Endothelial cell (in vitro differentiated cells): ENCODE measurements at places on chromosomes 3 and 15.

GRCh38 chr3:162507397-162507796 is 1010.8 kb downstream of the OTOL1 start:
- DNase-seq, result no peak

GRCh38 chr15:31336593-31337295 is 10.1 kb downstream of the KLF13 start:
- no peak for DNase-seq

DNA sequence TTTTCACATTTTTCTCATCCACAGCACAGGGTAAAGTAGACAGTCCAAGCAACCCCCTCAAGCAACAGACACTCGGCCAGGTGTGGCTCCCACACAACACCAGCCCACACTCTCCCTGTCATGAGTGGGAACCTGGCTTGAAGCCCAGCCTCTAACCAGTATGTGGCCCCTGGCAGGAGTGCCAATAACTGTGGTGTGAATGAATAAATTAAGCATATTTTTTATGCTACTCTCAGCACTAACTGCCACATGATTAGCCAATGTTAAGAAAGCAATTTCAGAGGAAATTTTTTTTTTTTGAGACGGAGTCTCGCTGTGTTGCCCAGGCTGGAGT is 9.9 kb downstream of the IL17RD start:
- DNase-seq, result no peak

GRCh38 chr3:29751647-29752314 is 470.9 kb downstream of the RBMS3 start:
- no peak for DNase-seq

DNA sequence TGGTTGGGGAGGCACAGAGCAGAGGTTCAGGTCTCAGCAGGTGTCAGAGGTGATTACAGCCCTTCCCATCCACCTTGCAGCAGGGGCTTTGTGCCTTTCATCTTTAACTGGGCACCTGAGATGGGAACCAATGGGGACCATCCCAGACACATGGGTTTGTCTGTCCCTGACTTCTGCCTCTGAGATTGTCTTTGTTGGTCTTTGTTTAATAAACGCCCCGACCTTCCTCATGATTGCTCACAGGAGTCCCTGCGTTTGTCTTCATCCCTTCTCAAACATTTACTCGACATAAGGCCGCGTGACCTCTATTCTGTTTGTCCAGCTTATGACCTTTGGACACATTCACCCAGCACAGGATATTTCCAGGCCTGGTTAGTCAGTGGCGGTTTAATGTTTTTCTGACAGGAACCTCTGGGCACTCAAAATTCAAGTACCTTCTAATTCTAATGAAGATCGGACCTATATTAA is 5.9 kb downstream of the ZSCAN2 start:
- DNase-seq, result no peak

DNA sequence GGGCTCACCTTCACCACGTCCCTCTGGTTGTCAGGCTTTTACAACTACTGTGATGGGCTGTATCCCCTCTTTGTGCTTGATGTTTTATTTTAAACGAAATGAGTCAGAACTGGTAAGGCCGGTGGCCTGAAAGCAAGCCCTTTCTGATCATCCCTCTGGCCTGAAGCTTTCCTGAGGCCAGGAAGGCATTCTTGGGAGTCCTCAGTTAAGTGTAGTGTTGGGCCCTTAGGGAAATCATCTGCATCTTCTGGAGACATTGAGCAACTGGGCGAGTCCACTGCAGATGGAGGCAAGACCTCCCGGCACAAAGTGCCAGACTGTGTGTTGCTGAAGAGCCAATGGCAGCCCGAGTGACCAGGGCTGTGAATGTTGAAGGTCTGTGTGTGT is 33.0 kb upstream of the AMOTL2 start:
- no peak for DNase-seq

DNA sequence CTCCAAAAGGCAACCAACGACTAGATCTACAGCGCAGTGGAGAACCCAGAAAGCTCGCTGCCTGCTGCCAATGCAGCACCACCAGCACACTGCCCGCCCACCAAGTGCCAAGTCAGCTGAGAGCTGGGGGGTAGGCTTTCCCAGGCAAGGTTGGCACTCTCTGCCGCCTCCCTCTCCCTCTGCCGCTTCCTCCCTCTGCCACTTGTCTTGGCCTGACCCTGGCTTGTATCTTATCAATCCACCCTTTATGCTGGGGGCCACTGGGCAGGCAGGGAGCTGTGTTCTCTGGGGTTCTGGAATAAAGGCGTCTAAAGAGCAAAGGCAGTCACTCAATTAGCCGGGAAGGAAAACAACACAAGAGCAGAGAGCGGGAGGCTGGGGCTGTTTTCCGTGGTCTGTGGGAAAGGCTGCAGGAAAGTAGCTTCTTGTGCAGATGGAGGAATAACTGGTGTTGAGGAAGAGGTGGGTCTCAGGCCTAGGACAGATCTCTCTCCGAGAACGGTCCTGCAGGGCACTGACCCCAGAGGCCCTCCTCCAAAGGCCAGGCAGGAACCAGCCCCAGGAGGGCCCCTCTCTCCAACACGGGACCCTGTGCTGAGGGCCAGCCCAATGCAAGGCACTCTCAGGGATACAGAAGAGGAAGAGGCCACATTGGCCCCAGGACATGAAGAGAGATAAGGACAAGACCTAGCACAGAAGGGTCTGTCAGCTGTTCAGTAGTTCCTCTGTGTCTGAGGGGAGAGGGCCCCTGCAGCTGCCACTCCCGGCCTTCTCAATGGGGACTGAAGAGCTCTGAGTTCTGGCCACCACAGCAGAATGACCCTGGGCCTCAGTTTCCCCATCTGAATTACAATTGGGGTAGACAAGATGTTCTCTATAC is 30.8 kb downstream of the ACSBG1 start:
- no peak for DNase-seq

GRCh38 chr3:60759439-60759838 is 491.8 kb downstream of the FHIT start:
- no peak for DNase-seq
